Fibroblast of skin of right quadriceps (primary cell): ENCODE measurements at places on chromosomes 6 and 20.

DNA sequence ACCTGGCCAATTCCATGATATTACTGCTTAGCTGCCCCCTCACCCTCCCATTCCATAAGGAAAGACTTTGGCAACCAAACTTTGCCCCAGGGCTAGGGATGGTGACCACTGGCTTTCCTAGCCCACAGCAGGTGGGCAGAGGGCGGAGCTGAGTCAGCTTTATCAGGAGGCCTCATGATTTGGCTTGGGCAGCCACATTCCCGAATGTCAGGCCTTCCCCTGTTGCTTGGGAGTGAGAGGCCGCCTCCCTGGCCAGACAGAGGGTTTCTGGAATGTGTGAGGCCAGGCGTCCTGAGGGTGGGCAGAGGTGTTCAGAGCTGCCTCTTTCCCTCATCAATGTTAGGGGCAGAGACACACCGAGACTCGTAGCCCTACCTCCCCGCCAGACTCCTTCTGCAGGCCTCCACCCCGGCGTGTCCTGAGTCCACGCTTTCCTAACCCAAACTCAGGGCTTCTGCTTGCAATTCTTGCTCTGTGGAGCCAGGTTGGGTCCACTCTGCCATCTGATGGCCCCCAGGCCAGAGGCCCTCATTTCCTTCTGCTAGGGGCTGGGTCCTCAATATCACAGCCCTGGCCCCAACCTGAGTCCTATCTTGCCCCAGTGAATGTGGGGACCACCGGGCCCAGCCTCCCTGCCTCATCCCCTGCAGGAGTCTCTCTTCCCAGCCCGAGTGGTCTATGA is 19.3 kb downstream of the UQCC2 start:
- no peak for DNase-seq

GRCh38 chr6:158843751-158844683 is 24.8 kb upstream of the EZR start:
- DNase-seq = no peak

- DNase-seq = peak; percentile 26
Observed at GRCh38 chr6:17042422-17043147, 59.3 kb upstream of the STMND1 start.

- DNase-seq = peak; percentile 61
Observed at GRCh38 chr20:62025832-62026563, 39.7 kb downstream of the TAF4 start.

DNA sequence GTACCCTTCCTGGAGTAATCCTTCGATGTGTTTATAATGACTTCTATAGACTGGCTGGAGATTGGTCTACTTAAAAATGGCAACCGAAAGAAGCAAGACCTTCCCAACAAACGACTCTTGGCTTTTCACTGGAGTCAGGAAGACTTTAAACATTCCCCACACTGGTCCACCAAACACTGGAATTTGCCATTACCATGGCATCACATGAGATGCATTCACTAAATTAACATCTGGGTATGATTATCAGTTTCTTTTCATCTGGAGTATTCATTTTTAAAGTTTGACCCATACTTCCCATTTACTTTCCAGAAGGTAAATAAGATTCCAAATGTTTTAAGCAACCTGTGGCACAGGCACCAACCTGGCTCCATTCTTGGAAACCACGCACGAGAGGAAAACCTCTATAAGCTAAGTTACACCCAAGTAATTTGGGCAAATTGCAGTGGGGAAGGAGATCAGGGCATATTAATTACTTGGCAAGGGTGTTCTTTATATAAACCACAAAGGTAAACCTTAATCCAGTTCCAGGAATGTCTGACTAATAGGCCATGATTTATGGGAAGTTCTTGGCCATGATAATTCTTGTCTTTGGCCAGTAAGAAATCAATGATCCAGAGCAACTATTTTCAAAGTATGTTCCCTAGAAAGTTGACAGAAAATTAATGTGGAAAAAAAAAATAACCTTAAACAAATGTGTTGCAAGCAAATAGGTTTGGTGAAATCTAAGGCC is 190.0 kb upstream of the COL21A1 start:
- DNase-seq = peak; percentile 11

GRCh38 chr6:80126657-80127345 is 20.3 kb downstream of the BCKDHB start:
- DNase-seq = no peak

GRCh38 chr6:156807028-156807427 is 29.9 kb downstream of the ARID1B start:
- DNase-seq = no peak

- no peak for DNase-seq
Observed at GRCh38 chr20:20425823-20426654, 58.1 kb downstream of the INSM1 start.

GRCh38 chr6:73710470-73710869 is 14.5 kb downstream of the CD109 start:
- DNase-seq = peak; percentile 82
